ENCODE measurements at places on chromosomes 5 and 9.

DNA sequence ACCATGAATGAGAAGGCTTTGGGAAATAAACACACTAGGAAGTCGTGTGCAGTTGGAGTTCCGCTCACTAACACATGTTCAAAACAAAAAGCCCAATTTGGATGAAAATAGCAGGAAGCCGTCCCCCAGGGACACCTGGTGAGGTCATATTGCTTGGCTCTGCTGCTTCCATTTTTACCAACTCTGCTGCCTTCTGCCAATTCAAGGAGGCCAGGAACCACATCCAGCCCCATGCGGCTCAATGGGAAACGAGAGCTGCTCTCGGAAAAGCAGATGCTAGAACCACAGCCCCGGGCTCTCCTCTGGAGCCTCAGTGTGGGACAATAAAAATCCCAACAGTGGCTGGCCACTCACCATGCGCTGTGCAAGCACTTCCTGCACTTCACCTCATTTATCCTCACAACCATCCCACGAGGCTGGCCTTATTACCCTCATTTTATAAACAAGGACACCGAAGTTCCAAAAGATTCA, 13.4 kb downstream of the ADAM19 start:
- DNase-seq, result no peak

- no peak for DNase-seq
Measured at GRCh38 chr5:158530115-158530514, 569.6 kb downstream of the EBF1 start.

- no peak for DNase-seq
Measured at GRCh38 chr5:175096469-175097165, 347.4 kb downstream of the DRD1 start.

DNA sequence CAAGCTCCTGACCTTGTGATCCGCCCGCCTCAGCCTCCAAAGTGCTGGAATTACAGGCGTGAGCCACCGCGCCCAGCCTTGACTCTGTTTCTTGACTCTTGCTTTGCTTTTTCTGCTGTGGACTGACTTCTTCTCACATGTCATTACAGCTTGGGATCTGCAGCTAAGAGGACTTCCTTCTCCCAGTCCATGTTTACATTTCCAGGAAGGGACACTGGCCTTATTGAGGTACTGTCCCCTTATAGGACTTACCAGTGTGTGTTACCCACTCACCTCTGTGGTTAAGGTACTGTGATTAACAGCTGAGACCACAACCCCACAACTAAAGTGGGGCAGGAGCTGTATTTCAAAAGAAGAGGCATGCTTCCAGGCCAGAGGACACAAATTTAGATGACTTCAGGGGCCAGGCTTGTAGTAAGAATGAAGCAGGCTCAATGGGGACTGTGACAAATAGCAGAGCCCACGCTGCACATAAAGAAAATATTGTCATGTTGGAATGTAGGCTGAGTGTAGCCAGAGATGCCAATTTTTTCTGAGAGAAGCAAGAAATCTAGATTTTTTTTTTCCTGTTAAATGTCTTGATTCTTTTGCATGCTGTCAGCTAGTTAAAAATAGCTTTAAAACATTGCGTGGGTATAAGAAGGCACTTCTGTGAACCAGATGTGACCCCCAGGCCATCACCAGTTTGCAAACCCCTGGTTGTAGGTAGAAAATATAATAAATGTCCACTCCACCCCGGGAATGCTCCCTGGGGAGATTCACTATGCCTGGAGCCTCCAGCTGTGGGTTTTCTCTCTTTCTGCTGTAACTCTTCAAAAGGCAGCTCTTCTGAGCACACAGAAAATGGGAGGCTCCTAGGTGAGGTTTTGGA, 75.0 kb downstream of the PTPDC1 start:
- no peak for DNase-seq
